DMS153 (cell line): ENCODE measurements at places on chromosomes 2 and 18.

DNA sequence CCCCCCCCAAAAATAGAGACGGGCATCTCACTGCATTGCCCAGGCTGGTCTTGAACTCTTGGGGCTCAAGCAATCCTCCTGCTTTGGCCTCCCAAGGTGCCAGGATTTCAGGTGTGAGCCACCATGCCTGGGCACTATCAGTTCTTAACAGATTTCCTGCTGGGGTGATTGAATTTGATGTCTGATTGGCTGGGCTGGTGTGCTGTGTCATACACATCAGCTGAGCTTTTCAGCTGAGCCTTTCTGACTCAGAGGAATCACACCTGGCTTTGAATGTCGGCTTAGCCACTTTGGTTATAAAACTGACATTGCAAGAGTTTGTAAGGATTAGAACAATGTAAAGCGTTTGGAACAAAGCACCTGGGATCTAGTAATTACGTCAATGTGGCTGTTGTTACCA lies 18.9 kb downstream of the NCAPH start:
- no peak for DNase-seq

DNA sequence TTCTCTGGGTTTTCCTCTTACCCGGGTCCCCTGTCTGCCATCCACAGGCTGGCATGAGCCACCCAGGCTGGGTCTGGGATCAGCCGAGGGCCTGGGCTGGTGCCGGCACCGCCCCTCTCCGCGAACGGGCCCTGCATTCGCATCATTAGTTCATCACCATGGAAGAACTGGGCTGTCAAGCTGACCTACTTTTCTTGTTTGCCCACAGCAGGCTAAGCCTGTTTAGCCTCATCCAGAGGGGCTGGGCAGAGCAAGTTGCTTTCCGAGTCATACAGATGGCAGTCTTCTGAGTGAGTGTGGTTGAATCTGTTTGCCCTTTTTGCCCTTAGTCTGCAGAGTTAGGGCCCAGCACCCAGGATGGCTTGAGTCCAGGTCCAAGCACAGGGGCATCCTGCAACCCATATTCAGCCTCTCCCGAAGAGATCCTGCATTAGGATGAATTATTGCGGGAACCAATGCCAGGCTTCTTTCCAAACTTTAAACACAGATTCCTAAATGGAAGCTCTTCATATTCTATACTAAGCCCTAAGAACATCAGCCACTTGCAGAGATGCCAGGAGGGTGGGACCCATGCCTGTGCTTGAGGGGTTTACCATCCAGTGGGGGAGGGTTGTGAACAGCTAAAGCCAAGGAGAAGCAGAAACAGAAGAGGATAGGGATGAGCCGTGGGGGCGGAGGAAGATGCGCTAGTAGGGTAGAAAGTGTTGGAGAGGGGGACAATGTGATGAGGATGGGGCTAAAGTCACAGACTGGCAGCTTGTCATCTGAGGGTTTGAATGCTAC lies 68.0 kb downstream of the NPAS2 start:
- DNase-seq: no peak

DNA sequence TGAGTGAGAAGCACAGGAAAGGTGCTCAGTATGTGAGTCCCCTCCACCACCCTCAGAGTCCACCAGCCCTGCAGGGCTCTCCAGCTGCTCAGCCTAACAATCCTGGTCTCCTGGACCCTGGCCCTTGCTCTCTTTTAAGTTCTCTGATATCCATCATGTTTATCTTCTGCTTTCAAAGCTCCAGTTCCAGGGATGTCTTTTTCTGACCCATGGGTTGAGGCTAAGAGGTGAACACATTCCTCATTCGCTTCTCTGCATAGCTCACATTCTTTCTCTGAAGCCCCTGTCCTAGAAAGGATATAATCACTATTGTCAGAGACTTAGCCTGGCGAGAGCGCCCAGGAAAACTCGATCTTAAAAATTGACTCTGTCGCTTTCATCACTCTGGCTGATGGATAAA lies 86.4 kb downstream of the ARL4C start:
- no peak for DNase-seq

DNA sequence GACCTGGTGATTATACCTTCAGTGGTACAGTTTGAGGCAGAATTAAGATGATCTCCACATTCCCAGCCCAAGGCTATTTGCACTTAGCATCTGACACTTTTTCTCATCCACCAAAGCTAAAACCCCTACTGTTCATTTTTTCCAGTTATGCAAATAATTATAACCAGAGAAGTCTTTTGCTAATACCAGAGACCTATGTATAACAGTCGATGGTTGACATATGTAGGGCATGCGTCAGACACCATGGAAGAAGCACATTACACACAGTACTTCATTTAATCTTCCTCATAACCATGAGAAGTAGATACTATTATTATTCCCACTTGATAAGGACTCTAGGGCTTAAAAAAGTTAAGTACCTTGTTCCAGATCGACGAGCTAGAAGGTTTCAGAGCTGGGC lies 36.5 kb downstream of the AP1S3 start:
- no peak for DNase-seq

GRCh38 chr18:62771494-62772270 lies 56.3 kb downstream of the PHLPP1 start:
- no peak for DNase-seq

DNA sequence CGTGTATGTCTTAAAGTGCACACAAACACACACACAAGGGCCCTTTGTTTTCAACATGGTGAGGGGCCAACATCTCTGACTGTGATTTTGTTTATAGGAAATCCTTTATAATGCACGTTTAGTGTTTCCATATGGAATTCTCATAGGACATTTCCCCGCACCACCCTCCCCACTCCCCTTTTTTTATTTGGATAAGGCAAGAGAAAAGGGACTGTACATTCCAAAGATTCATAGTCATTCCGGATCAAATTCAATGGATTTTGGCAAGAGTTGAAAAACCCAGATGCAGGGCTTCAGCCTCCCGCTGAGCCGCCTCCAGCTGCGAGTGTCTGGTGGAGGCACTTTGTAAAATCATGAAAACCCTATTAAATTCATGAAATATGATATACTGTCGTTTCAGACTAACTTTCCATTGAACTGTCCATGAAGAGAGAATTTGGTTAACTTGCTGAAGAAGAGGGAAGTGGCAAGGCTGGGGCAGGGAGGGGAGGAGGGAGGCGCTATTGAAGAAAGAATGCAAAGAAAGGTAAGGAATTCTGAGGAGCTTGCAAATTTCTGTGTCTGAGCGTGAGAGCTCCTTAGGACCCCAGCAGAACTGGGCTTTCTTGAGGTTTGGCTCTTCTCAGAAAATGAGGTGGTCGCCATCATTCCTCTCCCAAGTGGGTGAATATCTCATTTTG lies 25.8 kb upstream of the SLC14A2 start:
- no peak for DNase-seq

GRCh38 chr2:172698041-172698863 lies 37.4 kb upstream of the RAPGEF4 start:
- no peak for DNase-seq

DNA sequence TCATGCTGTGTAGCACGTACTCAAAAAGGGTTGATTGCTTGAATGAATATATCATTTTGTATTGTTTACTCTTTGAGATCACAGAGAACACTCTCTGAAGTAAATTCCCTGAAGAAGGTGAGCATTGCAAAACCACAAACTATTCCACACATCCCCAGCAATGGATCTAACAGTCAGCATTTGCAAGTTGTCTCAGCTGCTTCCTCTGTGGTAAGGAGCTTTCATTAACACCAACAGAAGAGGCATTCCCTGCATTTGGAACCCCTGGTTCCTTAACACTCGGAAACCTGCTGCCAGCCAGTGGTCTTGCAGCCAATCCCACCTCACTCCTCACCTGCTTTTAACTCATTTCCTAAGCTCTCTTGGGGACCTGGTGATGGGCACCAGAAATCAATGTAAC lies 108.4 kb downstream of the IRS1 start:
- DNase-seq: no peak

- no peak for DNase-seq
These were observed 81.1 kb upstream of the GLI2 start for GRCh38 chr2:120654381-120655134.

DNA sequence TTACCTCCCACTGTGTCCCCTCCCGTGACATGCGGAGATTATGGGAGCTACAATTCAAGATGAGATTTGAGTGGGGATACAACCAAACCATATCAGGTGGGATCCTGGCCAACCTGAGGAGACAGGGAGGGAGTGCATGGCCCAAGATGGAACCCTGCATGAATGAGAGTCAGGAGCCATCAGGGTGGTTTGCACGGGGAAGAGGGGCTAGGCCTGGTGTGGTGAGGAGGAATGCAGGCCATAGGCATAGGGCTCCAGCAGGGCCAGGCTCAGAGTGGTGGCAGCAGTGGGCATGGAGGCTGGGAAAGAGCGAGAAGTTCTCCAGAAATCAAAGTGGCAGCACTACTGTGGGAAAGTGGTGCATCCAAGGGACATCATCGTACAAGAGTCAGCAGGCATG lies 74.0 kb upstream of the BCL2L11 start:
- DNase-seq: no peak

DNA sequence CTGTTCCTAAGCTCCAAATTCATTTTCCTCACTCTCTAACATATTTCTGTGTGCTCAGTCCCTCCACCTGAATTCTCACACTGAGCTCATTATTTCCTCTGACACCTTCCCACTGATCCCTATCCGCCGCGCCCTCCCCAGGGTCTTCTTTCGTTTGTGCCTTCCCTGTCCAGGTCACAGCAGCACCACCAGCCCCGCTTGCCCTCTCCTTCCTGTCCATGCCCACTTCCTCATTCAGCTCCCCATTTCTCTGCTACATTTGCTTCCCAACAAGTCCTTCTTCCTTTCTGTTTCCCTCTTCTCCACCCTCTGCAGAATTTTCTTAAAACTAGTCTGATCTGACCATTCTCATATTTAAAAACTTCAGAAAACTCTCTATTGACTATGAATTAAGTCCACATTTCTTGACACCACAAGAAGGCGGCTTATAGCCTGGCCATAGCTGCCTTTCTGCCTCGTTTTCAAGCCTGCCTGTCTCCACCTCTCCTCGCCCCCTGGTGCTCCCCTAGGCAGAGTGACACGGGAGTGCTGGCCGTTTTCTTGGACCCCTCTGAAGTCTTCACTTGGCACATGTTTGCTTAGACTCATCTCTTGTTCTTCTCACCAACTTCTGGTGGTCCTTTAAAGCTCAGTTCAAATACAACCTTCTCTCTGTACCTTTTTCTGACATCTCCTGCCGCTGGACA lies 138.7 kb upstream of the BOD1L2 start:
- no peak for DNase-seq

- peak; percentile 84 for DNase-seq
These were observed 3.1 kb upstream of the HES6 start for GRCh38 chr2:238242731-238243495.

GRCh38 chr2:46308081-46308480 lies 10.9 kb downstream of the EPAS1 start:
- peak; percentile 54 for DNase-seq

- DNase-seq: peak; percentile 37
These were observed 1.2 kb downstream of the REV1 start for GRCh38 chr2:99488539-99489062.

DNA sequence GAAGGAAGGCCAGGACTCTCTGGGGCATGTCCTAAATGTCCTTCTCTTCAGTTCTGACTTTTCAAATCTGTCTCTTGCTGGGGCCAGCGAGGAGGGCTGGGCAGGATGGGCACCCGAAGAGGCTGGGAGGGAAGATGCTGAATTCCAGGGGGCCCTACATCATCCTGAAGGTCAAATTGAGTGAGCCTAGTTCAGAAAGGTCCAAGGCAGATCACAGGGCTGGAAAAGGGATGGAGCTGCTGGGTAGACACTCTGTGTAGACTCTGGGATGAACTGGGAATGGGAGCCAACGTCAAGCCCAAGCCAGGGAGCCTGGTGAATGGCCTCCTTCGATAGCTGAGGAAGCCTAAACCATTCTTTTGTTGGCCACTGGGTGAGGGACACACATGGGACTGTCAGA lies 133.1 kb downstream of the MYCN start:
- no peak for DNase-seq

DNA sequence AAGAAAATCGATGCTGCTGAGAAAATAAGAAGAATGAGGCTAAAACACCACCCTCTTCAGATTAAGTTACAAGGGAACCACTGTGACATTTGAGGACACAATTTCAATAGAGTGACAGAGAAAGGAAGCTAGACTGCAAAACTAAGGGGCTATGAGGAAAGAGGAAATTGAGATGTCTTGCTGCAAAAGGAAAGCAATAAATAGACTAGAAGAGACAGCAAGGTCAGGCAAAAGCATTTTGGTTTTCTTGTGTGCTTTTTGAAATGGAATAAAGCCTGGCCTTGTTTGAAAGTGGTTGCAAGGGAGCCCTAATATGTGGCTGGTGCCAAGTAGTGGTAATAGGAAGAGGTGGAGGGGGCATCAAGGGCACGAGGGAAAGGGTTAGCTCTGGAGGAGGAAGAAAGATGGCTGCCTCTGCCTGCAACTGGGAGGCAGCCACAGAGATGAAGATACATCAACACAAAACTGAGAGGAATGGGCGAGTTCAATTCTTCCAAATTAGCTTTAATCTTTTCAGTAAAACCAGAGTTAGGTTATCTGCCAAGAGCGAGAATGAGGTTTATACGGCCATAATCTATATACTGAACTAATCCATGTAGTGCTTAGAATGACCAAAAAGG lies 1.2 kb upstream of the MRO start:
- DNase-seq: no peak

DNA sequence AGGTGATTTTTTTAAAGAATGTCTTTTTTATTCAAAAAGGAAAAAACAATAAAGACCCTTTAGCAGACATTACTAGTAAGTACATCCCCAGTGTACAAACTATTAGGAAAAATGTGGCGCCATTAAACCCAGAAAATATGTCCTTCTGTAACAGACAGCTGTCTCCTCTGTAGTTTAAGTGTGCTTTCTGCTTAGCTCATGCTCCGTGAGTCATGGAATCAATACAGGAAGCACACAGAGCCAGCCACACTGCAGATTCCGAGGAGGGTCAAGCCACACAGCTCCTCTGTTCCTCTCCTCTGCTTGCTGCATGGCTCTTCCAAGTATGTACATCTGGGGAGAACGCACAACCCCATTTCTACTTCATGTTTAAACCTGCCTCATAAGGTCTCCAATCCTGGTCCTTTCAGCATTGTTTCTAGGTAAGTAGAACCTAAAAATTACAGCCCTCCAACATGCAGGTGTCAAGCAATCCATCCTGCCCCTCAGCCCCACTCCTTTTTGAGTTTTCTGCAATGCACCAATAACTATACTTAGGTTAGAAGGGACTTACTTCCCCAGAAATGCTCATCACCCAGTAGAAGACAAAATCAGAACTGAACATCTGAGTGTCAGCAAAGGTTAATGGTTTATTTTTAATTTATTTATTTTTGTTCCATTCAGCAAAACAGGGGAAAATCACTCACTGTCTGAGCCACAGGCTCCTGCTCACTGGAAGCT lies 37.5 kb downstream of the ACVR1 start:
- peak; percentile 57 for DNase-seq

GRCh38 chr2:17171446-17172049 lies 346.7 kb downstream of the RAD51AP2 start:
- peak; percentile 30 for DNase-seq

DNA sequence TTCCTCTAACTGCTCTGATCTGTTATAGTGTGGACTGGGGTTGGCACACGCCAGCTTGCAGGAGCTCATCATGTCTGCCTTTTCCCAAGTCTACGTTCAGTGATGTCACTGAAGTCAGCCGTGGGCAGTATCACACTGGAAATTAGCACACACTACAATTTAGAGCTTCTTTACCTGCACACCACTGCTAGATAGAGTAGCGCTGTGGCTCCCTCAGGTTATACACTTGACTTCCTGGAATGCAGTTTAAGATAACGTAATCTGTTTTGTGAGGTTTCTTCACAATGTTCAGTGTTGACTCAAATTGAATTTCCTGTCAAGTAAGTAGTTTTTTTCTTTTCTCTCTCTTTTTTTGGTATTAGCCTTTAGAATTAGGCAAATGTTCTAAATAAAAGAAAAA lies 487.2 kb downstream of the DCDC2C start:
- DNase-seq: no peak
